ENCODE measurements at places on chromosomes 5 and 9.
A peak's percentile ranks its signal among the peaks of the same experiment; 100 is the strongest.

DNA sequence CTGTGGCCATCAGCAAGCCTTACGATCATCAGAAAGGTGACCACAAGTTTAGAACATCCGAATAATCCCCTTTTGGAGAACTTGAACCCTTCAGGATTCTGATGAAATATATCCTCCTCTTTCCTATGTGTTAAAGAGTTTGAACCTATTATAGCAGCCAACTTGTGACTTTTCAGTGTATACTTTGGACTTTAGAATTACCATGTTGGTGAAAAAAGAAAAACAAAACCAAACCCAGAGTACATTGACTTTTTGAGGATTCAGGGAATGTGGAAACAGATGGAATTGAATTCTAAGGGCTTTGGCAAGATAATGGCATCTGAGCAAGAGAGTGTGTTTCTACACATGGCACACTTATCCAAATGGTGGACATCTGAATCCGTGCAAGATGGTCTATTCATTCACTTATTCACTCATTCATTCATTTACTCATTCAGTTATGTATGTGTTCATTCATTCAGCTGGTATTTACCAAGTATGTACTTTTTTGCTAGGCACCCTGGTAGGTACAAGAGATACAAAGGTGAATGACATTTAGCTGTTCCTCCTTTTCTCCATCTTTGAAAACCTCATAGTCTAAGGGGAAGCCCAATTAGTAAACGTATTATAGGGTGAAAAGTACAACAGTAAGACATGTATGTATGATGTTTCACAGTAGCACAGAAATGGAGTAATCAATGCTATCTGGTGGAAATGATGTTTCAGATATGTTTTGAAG is 91.8 kb downstream of the PRDM6 start:
- DNase-seq, result no peak

DNA sequence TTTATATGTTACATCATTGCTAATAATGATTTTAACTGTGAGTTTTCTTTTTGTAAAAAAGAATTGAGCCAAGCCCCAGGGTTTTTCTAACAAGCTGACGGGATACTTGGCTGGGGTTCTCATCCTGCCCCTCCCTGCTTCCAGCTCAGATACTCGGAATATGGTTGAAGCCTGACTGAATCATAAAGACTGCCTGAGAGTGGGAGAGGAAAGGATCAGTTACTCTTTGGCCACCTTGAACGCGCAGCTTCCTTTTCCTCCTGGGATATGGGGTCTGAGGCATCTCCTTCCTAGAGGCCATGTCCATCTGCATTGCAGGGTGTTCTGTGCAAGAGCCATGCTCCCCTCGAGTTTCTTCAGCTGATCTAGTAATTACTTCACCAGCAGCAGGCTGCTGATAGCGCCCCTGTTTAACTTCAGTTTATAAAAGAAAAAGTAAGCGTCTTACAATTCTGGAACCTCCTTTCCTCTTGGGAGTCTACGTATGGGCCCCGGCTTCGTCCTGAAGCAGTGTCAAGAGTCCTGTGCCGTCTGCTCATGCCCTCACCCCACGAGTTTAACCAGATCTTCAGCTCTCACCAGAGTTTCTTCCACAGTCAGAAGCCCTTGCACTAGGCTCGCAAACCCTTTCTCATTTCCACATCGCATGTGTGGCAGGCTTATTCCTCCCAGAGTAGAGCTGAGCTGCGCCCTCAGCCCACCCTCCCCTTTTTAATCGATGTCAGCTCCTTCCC is 130.0 kb downstream of the MVB12B start:
- DNase-seq, result no peak

DNA sequence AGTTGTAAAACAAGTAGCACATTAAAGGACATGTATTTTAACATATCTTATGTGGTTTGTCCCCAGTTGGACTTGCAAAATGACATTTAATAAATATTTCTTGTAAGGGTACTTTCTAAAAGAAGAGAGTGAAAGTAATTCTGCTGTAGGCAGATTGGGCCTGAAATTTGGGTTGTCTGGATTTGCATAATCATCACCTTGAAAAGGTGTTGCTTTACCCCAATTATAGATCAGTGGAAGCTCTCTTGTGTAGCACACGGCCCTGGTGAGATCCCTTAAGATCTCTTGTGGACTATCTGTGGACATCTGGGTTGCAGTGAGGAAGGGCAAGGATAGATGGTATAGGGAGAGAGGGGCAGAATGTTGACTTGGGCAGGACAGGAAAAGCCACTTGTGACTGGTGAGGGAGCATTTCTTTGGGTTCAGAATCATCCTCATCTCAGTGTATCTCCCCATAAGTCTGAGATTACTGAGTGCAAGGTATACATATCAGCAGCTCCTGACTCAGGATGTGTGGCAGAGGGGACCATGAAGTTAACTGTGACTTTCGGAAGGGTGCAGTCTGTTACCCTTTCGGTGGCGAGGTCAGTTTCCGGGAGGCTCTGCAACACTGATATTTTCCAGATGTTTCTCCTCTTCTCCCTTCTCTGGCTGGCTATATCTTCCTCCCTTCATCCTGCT is 2.0 kb upstream of the TNFAIP8 start:
- DNase-seq, result no peak

GRCh38 chr9:110526426-110526825 is 53.1 kb downstream of the SVEP1 start:
- no peak for DNase-seq

DNA sequence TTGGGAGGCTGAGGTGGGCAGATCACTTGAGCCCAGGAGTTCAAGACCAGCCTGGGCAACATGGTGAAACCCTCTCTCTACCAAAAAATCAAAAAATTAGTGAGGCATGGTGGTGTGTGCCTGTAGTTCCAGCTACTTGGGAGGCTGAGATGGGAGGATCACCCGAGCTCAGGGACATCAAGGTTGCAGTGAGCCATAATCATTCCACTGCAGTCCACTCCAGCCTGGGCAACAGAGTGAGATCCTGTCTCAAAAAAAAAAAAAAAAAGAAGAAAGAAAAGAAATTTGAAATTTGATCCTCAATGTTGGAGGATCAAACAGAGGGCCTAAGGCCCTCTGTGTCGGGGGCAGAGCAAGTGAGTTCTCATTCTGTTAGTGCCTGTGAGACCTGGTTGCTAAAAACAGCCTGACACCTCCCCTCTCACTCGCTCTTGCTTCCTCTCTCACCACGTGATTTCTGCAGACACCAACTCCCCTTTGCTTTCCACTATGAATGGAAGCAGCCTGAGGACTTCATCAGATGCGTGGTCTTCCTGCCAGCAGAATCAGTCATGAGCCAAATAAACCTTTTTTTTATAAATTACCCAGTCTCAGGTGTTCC is 8.4 kb upstream of the GOLPH3 start:
- DNase-seq, result no peak

GRCh38 chr5:180487556-180487955 is 6.6 kb upstream of the CNOT6 start:
- no peak for DNase-seq

DNA sequence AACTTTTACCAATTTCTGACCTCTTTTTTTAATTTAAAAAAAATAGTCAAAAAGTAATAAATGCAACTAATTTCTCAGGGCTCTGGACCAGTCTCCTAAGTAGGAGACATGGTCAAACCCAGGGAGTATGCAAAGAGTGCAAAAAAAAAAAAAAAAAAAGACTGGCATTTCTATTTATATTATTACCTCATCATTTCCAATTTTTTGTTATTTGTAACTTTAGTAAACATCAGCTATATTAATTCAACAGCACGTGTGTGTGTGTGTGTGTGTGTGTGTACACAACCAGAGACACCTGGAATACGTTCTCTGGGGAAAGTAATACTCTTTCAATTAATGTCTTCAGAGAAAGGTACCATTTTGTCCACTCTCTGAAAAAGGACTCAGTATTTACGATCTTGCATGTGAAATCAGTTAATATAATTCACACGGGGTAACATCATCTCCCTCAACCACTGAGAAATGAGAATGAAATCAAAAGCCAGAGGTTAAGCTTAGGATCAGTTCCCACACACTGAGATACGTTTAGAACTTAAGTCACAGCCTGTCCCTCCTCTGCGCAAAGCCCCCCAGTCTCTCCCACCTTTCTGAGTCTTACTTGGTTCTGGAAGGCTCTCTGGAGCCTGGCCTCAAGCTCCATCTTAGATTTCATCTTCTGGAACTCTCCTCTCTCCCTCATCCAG is 21.9 kb downstream of the ZNF608 start:
- DNase-seq, result peak; percentile 58

- DNase-seq, result peak; percentile 49
These were observed 34.9 kb upstream of the FOXI1 start for GRCh38 chr5:170070556-170071412.

- no peak for DNase-seq
These were observed 94.7 kb upstream of the ANKRD55 start for GRCh38 chr5:56327809-56328208.

DNA sequence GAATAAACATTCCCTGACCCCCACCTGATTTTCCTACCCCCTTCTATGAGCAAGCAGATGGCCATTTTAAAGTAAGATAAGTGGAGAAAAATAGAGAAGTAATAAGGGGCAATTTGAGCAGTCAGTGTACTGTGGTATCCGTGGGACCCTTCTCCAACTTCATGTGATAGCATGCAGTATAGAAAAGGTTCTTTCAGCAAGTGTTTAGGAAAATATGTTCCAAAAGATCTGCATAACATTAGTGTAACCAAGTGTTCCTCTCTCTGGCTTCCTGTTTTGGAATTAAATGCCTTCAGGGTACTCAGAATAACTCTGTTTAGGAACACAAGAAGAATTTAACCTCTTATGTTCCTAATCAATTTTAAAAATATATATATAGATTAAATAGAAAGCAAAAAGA is 134.9 kb downstream of the ATG10 start:
- no peak for DNase-seq

DNA sequence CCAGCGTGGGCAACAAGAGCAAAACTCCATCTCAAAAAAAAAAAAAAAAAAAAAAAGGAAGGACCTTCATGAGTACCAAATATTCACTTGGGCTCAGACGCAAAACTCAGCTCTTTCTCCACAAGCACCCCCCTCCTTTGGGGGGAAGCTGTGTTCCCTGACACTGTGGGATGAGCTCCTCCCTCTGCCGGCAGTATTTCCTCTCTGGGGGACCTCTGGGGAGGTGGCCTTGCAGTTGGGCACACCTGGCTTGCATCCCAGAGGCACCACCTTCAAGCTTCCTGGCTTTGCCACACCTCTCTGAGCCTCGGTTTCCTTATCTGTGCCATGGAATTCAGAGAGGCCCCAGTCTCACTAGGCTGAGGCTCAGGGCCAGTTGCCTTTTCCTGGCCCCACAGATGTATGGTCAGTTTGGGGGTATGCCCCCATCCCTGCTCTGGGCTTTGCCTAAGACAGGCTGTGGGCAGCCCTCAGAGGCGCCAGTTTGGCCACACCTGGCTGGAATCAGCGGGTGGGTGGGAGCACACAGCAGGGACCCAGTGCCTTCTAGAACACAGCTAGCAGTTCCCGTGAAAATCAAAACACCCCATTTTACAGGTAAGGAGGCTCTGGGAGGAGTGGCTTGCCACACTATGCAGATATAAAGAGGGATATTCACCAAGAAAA is 157.5 kb upstream of the IER5L start:
- DNase-seq, result no peak

- DNase-seq, result no peak
These were observed 28.4 kb downstream of the TENT2 start for GRCh38 chr5:79640571-79641055.

DNA sequence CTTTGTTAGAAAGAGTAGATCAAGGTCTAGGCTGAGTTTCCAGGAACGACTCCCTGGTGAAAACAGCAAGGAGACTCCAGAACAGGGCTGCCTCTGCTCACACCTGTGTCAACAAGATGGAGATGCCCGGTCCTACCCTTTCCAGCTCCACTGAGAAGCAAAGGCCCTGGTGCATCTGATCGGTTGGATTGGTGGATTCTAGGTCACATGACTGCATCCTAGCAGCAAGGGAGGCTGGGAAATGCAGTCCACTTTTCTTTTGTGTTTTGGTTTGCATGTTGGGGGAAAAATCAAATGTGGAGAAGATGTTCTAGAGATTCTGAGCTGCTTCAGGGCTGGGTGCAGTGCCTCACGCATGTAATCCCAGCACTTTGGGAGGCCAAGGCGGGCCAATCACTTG is 82.0 kb upstream of the TRIO start:
- peak; percentile 40 for DNase-seq

DNA sequence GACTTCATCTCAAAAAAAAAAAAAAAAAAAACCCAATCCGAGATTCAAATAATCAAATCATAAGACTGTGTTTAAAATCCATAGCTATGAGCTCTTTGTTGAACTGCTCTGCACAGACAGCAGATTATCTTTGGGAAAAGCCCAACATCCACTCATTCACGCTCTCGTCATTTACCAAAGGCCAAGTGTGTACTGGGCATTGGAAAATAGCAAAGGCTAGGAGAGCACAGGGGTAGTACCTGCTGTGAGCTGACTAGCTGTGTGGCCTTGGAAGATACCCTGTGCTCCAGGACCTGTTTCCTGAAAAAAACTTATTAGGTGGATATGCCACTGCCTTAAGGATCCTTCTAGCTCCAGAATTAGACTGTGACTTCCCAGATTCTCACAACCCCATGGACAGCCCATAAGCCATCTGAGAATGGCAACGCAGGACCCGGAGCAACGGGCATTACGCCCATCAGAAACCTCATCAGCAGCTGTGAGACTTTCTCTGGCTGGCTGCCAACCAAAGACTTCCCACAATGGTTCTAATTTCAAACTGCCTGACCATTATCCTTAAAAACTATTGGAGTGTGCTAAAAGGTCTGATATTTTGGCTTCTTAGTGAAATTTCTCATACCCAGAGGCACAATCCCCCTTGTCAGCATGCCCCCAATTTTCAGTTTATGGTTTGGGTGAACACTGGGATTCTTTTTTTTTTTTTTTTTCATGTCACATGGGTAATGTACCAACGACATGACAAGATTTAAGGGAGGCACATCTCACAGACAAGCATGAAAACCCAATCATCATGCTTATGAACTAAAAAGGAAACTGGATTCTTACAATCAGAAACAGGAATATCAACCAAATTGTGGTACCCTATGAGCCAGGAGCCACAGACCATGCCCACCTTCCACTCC is 16.8 kb downstream of the SERINC5 start:
- DNase-seq, result no peak

DNA sequence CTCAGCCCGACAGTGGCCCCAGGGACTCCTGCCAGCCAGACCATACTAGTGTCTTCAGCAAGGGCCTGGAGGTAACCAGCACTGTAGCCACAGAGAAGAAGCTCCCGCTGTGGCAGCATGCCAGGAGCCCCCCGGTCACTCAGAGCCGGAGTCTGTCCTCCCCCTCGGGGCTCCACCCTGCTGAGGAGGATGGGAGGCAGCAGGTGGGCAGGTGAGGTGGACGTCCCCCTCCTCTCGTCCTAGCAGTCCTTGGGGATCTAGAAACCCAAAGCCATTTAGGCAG is 28.0 kb upstream of the LRRC14B start:
- DNase-seq, result no peak

- DNase-seq, result peak; percentile 70
These were observed 6.8 kb upstream of the CEP120 start for GRCh38 chr5:123429993-123430392.

DNA sequence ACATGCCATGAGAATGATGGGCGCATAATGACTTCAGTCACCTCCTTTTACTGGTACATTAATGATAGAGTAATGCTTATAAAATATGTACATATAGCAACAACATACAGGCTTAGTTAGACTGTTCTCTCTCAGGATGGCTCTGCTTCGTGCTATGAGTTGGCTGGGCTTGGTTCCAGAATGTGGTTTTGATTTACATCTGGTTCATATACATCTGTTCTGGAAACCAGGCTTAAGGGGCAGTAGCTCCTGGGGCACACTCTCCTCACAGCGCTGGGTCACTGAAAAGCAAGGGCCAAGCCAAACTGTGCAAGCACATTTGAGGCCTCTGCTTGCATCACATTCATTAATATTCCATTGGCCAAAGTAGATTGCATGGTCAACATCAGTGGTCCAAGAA is 44.9 kb downstream of the PCSK1 start:
- peak; percentile 42 for DNase-seq

GRCh38 chr5:28780083-28780692 is 1741.8 kb upstream of the CDH9 start:
- DNase-seq, result no peak

- DNase-seq, result no peak
These were observed 12.0 kb upstream of the SVEP1 start for GRCh38 chr9:110591526-110591925.

All from DMS53 (cell line).